ENCODE measurements at places on chromosomes 11 and 22. TPM values are rescaled to one million over a fixed set of nuclear protein-coding genes. Genes with fewer than 3 reads are reported as not detected.

The SMC1B gene
- total RNA-seq = not detected

The MED15 gene
- total RNA-seq = 38.1 TPM

The VSIG10L2 gene
- 0.30 TPM for total RNA-seq

The APOL1 gene
- 22.1 TPM for total RNA-seq

The BBS1 gene
- 20.9 TPM for total RNA-seq

The MEI1 gene
- 0.41 TPM for total RNA-seq

The SCO2 gene
- not detected for total RNA-seq

GRCh38 chr11:774873-775592, 2.3 kb downstream of the GATD1 start:
- no peak for DNase-seq

GRCh38 chr11:23875176-23875850, 621.5 kb upstream of the LUZP2 start:
- no peak for DNase-seq

GRCh38 chr22:19845054-19845722, 9.5 kb downstream of the GNB1L start:
- DNase-seq = no peak

- DNase-seq = no peak
Measured at GRCh38 chr11:74366576-74366975, 31.7 kb downstream of the PGM2L1 start.

GRCh38 chr11:64644647-64645275, 53.7 kb downstream of the SLC22A12 start:
- peak; percentile 9 for DNase-seq

DNA sequence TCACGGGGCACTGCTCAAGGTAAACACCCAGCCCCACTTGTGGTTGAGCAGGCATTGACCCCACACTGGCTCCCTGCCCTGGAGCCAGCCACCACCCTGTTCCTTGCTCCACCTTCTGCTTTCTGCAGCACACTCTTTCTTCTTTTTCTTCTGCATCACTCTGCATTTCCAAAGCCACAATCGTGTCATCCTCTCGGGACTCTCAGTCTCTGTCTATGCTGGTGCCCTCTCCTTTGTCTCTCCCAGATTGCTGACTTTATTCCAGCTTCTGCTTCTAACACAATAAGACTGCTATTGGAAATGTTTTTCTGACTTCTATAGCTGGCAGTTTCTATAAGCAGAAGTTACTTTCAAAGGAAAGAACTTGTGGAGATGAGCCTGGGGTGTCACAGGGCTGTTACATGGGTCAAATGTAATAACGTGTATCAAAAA, 14.4 kb downstream of the GRAP2 start:
- no peak for DNase-seq

DNA sequence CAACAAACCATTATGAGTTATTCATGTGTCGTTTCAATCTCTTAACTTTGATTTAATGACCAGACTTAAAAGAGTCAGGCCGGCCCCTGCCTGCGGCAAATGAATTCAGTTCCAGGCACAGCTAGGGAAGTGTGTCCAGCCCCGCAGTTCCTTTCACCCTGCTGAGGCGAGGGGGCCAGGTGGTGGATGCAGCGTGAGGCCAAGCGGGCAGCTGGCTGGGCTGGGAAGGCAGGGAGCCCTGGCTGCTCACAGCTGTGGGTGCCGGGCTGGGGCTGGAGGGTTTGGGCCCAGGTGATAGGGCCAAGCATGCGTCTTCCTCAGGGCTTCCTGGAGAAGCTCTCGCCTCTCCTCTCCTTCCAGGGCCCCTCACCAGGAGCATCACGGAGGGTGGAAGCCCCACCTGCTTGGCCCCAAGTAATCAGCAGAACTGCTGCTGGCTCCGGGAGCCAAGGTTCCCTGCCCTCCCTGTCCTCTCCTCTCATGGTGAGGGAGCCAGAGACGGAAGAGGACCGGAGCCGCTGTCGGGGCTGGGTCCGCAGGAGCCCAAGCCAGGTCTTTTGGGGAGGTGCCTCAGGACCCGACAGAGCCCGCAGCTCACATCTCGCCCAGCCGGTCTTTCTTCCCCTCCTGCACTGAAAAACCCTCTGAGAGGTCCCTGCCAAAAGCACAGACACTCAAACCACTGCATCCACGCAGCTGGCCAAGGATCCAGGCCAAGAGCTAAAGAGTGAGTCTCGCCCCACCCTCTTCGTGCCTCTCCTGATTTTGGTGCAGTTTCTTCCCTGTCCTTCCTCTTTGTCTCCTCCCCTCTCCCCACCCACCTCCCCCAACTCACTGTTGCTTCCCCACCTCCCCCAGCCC, 97.0 kb downstream of the ST3GAL4 start:
- no peak for DNase-seq

DNA sequence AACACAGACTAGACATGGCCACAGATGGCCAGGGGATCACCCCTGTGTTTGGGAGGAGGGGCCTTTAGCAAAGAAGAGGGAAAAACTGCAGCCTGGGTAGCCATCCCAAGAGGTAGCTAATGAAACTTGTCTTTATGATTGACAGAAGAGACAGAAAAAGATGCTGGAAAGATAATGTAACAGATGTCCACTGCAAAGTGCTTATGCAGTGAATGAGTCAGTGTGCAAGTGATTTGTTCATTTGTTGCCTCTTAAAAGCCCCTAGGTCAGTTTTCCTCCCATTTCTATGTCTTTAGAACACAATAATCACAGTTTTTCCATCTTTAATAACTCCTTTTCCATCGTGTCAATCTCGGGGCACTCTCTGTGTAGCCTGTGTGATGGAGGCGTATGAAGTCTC, 57.2 kb downstream of the INSC start:
- DNase-seq = no peak

GRCh38 chr11:128662076-128662475, 31.8 kb upstream of the FLI1 start:
- no peak for DNase-seq

DNA sequence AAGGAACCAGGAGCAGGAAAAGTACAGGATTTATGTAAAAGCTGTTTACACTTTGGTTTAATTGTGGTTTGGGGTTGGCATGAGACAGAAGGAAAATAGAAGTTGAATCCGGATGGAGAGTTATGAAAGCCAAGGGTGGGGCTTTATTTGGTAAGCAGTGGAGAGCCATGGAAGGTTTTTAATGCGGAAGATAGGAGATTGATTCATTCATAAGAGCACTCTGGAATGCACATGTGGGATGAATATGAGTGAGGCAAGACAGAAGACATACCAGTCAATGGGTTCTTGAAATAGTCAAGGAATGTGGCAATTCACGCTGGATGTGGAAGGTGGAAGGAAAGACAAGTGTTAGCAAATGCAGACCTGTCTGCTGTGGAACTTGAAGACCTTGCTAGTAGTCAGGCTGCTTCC, 9.3 kb upstream of the GLB1L3 start:
- DNase-seq = no peak

DNA sequence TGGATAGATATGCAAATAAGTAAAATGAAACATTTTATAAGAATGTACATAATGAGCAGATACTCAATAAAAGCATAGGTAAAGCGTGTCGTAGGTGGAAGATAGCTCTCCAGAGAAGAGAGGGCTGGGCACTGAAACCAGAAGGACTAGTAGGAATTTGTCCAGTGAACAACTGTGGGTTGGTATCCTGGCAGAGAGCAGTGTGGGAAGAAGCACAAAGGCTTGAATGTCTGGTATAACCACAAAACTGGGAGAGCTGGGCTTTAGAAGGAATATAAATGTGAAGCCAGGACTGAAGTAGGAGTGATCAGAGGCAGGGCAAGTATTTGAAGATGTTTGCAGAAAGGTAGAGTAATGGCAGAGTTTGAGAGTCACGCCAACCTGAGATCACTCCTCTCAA, 33.1 kb upstream of the CARD16 start:
- DNase-seq = no peak

GRCh38 chr11:32090545-32091370, at the start of gene RCN1:
RCN1 (plus strand) TSS chr11:32091074; CDS start chr11:32091197, 123 bp downstream.
- DNase-seq = peak; percentile 87

DNA sequence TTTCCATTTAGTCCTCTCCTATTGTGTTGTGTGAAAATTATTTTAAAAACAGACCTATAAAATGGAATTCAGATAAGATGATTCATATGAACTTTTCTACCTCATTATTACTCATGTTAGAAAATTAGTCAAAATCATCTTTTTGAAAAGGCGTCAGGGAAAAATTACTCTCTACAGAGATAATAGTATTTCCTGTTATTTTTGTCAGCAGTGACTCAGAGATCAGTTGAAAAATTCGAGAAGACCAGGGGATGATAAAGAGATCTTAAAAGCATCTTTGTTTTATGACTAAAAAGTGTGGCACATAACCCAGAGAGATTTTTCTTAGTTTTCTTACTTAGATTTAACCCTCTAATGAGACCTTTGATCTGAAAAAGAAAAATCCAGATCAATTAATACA, 157.9 kb upstream of the CARD18 start:
- no peak for DNase-seq

DNA sequence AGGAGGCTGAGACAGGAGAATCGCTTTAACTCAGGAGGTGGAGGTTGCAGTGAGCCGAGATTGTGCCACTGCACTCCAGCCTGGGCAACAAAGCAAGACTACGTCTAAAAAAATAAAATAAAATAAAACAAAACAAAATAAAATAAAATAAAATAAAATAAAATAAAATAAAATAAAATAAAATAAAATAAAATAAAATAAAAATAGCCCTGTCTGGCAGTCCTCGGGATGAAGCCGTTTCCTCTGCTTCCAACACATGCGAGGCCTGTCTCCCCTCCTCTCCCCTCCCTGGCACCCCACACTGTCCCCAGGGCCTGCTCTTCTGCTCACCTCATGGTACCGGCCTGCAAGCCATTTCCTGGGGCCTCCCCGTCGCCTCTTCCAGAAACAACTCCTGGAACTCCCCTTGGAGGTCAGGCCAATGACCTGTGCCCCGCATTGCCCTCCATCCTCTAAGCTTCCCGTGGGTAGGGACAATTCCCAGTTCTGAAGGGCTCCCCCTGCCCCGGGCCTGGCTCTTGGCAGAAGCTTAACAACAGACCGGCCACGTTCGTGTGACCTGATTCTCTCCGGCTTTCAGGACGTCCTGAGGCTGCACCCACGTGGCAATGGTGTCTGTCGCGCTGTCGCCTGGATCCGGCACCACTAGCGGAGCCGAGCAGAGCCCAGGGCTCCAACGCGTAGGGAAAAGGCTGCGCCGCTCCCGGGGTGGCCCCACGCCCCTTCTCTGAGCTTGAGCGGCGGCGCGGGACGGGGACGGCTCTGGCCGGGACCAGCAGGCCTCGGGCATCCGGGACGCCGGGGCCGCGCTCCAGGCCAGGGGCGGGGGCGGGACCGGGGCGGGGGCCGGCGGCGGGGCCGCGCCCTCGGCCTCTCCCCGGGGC, 456 bp upstream of the PARVB start:
- DNase-seq = peak; percentile 88

GRCh38 chr22:33565580-33565995, 354.7 kb downstream of the LARGE1 start:
- DNase-seq = no peak

- no peak for DNase-seq
Measured at GRCh38 chr22:42612336-42612735, 2.3 kb downstream of the POLDIP3 start.

GRCh38 chr11:109791337-109791736, 301.9 kb upstream of the ZC3H12C start:
- DNase-seq = no peak

Measured in Right ventricle myocardium inferior (tissue), 1 donor.